Stimulated activated CD4-positive, alpha-beta T cell treated with anti-CD3 and anti-CD28 coated beads, TNF-alpha, amount 100 ng/mL, for 24 hours (primary cell): ENCODE measurements at places on chromosomes 5 and 9.

- peak; percentile 48 for DNase-seq
Measured at GRCh38 chr9:129860653-129861446, 25.6 kb downstream of the USP20 start.

GRCh38 chr5:74028406-74028805, 402.4 kb downstream of the ARHGEF28 start:
- no peak for DNase-seq

DNA sequence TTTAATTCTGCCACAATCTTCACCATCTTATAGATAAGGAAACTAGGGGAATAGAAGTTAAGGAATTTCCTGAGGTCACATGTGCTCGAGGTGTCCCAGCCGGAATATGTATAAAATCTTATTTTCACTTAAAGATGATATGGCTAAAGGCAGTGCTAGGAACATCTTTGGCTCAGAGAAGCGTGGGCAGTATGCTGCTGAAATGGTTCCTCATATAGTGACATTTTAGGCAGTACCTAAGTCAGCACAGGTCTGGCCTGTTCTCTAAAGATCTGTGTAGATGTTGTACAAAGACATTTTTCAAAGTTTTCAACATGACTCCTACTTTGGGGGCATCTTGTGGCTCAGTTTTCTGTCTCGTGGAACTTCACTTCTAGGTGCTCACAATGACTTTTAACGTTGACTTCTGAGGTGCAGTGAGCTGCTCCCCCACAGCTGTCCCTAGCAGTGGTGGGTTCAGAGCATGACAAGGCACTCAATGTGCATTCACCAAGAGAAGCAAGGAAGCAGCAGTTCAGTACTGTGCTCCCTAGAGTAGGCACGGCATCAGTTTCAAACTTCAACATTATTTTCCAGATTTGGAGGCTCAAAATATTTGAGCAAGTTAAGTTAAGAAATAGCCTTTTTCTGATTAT, 40.3 kb downstream of the TNFAIP8 start:
- DNase-seq = no peak

DNA sequence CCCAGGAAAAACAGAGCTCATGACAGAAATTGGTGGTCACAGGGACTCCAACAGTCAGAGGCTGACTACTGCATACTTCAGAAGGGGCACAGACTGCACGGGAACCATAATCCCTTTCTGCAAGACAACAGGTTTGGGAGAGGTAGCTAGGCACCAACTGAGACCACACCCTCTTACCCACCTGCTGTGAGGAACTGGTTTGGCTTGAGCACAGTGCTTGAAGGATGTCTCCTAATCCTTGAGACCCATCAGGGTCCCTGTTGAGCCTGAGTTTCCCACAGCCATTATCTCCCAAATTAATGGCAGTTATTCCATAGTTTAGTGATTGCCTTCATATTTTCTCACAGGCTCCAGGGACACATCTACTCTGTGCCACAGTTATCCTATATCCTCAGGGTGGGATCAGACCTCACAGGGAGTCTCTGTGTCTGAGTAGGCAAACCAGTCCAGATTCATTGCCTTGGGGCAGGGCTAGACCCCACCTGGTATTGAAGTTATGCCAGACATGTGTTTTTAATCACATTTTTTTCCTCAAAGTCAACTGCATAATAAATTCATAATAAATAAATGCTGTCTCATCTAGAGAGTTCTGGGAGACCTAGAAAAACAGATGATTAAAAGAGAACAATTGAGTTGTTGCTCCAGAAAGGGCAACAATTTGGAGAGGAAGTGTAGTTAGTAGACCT, 9.3 kb upstream of the CAST start:
- no peak for DNase-seq

DNA sequence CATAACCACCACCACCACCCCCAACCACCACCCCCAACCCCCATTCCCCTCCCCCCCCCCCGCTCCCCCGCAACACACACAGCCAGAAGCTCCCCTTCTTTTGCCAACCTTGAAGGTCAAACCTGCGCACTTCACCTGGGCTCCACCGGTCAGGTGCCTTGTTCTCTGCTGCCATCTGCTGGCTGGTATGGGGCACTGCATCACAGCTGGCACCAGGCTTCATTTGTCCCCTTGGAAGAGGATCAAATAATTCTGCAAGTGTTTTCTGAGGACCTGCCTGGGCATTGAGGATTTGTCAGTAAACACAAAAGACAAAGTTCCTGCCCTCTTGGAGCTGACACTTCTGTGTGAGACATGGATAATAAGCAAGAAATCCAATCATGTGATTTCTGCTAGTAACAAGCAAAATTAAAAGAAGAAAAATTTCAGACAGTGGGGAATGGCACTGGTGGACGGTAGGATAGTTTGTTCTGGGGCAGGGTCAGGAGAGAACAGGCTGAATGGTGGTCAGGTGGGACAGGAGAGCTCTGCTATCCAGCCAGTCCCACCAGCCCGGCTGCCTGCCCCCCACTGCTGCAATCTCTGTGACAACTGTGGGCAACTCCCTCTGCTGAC, 55.6 kb upstream of the LMX1B start:
- peak; percentile 42 for DNase-seq

GRCh38 chr9:134853893-134854292, 26.7 kb upstream of the FCN2 start:
- DNase-seq = no peak

DNA sequence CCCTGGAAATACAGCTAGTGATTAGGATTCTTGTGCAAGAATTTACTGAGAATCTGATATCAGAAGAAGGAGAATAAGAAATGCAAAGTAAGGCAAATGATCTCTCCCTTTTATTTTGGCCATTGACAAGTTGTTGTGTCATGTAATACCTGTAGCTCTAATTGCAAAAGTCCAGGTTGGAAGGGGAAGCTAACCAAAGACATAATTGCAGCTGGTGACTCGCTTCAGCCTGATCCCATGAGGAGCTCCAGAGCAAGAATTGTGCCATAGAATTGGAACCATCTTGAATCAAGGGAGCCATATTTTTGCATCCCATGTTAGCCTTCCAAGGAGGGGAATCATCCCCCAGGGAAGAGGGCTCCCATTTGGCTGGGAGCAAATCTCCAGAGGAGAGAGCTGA, 149.6 kb upstream of the MOCS2 start:
- DNase-seq = no peak

- DNase-seq = no peak
Measured at GRCh38 chr5:137234973-137235943, 263.9 kb downstream of the SPOCK1 start.

DNA sequence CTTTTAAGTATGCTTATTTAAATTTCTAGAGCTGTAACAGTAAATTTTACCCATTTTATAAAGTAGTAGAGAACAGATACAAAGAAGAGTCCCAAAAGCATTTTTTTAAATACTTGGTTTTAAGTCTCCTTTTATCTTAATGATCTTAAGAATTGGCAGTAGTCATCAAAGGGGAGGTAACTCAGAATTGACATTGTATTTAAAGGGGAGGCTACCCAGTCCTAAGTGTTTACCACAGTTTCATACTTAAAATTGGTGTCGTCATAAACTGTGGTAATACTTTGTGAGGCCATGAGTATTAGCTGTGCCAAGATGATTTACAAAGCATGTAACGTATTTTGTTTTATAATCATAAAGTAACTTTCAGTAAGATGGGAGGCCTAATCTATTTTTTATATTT, 14.8 kb downstream of the SLC25A46 start:
- no peak for DNase-seq

GRCh38 chr5:151267491-151268260, 14.7 kb downstream of the GM2A start:
- DNase-seq = no peak

GRCh38 chr5:74235552-74235951, 405.0 kb downstream of the ENC1 start:
- no peak for DNase-seq

- DNase-seq = no peak
Measured at GRCh38 chr5:1387059-1387755, 42.3 kb upstream of the CLPTM1L start.

DNA sequence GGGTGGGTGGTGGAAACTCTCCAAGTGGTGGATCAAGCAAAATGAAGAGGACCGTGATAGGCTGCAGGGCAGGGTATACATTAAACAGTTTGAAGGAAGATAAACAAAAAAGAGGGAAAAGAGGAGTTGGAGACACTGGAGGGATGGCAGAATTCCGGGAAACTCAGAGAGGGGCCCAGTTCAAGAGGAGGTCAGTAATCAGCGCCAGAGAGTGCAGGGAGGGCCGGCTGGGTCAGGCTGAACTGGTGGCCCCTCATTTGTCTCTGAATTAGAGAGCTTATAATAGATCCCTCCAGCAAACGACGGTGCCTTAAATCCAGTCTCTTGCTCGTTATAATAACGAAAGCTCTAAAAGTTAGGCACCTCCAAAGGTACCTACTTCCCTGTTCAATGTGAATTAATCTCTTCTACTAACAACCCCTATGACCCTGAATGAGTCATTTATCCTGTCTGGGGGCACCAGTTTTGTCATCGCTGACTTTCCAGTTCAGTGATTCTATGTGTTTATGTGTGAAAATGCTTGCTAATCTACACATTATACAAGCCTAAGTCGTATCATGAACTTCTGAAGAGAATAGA, 2.4 kb upstream of the ZSWIM6 start:
- no peak for DNase-seq

DNA sequence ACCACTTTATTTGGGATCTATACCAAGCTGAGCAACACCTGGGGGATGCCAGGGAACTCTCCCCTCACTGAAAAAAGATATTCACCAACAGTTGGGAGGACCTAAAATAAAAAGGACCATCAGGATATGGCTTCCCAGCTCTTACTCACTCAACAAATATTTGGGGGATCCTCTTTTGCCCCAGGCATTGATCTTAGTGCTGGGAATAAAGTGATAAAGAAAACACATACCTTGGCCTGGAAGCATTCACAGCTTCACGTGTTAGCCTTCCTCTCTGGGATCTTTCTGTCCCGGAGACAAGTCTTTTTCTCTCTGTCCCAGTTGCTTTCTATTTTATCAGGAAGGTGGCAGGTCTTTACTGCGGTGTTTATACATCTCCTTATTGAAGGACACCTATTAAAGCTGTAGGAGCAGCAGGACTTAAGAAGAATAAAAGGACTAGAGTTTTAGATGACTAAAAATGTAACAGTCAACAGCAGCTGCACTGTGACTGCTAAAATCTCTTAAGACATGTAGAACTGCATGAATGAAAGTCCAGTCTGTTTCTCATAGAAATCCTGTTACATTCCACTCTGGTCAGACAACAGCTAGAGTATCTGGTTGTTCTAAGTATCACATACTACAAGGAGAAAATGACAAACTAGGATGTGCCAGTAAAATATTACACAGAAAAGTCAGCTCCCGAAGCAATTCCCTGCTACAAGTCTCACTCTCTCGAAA, 90.0 kb upstream of the ITGA2 start:
- no peak for DNase-seq

DNA sequence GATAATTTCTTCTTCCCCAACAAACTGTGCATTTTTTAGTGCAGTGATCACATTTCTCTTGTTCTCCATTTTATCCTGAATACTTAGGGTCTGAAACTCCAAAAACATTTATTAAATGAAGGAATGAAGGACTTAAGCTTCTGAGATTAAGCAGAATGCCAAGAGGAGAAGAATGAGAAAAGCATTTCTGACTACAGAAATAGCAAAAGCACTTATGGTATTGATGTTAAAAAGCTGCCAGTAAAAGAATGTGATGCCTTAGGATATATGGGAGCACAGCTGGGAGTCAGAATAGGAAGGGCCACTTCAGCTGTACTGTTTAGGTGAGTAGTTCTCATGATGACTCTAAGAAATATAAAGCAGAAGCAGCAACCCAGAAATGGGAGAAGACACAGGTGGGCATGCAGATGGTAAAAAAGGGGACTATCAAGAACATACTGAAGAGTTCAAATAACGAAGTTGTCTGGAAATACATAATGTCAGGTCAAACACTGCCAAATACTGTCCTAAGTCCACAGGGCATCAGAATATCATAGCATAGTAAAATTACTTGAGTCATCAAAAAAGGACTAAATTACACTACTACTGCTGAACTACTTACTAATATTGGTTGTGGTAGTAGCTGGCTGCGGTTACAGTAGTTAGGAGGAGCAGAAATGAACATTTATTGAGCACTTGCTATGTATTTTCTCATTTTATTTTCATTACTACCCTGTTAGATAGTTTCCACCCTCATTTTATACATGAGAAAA, 132.7 kb downstream of the MAPKAP1 start:
- no peak for DNase-seq

DNA sequence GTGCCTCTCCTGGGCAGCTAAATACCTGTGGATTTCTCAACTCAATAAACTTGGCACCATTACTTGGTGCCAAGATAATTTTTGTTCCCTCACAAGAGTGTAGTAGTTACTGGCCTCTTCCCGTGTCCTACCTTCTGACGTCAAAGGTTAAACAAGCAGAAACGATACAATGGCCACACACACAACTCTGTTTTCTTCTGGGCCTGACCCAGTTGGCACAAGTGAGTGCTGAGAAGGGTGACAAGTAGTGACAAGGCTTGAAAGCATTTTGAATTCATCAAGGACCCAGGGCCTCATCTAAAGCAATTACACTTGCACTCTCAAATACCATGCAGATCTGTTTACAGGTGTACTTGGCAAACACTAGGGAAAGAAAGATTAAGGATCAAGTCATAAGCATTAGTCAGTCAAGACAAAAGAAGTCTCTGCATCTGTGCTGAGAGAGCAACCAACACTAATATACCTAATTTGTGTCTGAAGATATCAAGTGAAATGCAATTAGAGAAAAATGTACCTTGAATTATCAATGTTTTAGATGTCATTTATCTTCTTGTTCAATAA, 30.8 kb downstream of the RASEF start:
- DNase-seq = no peak

GRCh38 chr5:56414066-56414465, 180.9 kb upstream of the ANKRD55 start:
- no peak for DNase-seq

- no peak for DNase-seq
Measured at GRCh38 chr5:39121315-39121714, 47.1 kb upstream of the RICTOR start.

DNA sequence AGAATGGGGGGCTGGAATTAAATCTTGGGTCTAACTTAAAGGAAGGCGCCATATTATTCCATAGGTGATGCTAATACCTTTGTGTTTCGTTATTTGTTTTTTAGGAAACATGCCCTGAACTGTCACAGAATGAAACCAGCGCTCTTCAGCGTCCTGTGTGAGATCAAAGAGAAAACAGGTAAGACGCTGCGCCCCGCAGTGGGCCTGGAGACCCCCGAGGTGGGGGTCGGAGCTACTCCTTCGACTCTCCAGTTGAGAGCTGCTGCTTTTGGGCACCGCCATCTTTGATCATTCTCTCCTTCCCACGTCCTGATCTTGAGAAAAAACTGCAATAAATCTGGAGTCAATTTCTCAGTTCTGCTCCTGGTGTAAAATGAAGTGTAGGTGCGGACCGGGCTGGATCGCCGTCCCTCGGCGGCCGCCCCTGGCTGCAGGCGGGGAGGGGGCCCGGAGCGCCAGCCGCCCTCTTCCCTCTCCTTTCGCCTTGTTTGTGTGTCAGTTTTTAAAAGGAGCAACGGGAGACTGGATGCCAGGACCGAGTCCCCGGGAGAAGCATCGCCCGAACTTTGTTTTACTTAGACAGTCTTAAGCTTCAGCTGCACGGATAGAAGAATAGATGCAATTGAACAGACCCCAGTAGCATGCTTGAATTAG, 1.4 kb downstream of the PBX3 start:
- no peak for DNase-seq

GRCh38 chr5:157278319-157279037, 12.6 kb downstream of the CYFIP2 start:
- no peak for DNase-seq

GRCh38 chr5:136754216-136754615, 388.9 kb upstream of the TRPC7 start:
- DNase-seq = no peak

GRCh38 chr9:23541976-23542375, 284.1 kb downstream of the ELAVL2 start:
- DNase-seq = no peak
